Esophagus squamous epithelium (tissue), 5 donors: ENCODE measurements at places on chromosomes 5 and 9. TPM values are rescaled to one million over a fixed set of nuclear protein-coding genes. Genes with fewer than 3 reads are reported as not detected.

DNA sequence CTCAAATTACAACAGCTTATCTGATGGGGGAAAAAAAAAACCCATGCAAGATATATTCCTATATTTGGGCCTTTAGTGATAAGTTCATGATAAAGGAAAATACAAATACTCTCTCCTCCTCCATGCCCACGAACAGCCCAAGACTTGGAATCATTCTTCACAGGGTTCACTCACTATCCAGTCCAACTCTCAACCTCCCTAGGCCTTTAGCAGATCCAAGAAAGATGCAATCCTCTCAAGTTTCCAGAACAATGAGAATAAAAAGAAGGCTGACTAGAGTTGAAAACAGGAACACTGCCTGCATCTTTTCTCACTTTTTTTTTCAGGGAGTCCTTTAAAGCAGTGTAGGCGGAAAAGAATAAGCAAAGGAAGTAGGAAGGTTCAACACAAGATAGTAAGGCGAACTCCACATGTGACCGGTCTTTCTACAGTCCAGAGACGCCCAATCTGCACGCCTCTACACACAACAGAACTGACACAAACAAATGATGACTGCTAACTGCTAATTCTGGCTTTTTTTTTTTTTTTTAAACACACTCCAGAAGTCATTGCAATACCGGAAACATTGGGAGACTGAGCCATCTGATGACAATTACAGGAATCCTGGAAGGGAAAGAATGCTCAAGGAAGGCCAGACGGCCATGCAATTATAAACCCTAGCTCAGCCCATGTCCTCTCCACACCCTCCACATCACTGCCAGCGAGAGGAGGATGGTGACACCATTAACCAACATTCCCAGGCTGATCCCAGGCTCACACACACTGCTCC lies 75.4 kb downstream of the BNC2 start:
- DNase-seq, result no peak

The PTPRD gene
- total RNA-seq, result 9.0 TPM

The FOXD4L5 gene
- total RNA-seq, result 0.30 TPM

GRCh38 chr5:50711280-50711679 lies 44.8 kb downstream of the PARP8 start:
- no peak for DNase-seq

The ANXA1 gene
- total RNA-seq, result 5,313 TPM

DNA sequence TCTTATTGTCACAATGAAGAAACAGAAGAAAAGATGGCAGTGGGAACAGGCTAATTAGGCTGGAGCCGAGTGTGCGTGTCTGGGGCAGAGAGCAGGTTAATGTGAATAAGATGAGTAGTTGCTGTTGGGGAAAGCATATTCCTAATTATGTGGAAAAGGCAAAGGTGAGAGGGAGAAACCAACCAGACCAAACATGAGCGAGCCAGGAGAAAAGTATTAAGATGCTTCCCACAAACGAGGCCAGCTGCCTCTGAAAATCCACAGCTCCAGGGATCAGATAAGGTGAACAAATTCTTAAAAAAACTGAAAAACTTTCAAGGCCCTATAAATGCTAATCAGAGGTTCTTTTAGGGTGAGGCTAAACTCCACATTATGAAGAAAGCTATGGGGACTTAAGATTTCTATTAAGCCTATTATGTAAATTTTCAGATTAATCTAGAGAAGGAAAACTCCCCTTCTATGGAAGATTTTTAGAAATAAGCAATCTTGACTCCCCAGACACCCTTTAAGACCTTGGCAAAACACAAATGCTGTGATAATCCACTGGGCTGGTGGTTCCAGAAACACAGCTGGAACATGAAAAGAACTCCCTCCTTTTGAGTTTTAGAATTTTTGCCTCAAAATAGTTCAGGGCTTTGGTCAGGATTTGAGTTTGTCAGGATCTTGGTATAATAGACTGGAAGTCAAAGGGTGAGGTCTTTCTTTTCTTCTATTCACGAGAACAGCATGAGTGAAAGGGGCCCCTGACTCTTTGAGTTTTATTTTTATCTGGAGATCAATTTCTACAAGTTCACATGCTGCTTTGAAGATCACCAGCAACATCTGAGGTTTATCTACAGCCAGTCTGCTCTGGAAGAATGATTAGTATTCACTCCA lies 238.1 kb downstream of the SPOCK1 start:
- DNase-seq, result no peak

The PCDHGB3 gene
- 2.7 TPM for total RNA-seq

The TTC16 gene
- total RNA-seq, result not detected

DNA sequence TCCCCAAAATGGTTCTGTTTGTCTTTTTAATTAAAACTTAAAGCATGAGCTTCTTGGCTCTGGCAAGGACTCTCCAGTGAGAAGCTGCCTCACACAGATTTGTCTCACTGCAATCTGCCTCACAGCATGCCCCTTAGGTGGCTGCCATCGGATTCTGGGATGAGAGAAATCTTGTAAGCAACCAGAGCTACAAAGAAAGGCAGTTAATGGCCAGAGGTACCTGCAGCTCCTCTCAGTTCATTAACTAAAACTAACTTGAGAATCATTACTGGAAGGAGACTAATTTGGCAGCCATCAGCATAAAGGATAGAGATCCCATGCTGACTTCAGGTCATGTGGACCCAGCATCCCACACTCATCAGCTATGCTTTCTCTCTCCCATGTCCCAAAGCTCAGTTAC lies 220.6 kb upstream of the DMAC1 start:
- DNase-seq, result no peak

GRCh38 chr9:84937581-84937980 lies 268.1 kb downstream of the NTRK2 start:
- no peak for DNase-seq

DNA sequence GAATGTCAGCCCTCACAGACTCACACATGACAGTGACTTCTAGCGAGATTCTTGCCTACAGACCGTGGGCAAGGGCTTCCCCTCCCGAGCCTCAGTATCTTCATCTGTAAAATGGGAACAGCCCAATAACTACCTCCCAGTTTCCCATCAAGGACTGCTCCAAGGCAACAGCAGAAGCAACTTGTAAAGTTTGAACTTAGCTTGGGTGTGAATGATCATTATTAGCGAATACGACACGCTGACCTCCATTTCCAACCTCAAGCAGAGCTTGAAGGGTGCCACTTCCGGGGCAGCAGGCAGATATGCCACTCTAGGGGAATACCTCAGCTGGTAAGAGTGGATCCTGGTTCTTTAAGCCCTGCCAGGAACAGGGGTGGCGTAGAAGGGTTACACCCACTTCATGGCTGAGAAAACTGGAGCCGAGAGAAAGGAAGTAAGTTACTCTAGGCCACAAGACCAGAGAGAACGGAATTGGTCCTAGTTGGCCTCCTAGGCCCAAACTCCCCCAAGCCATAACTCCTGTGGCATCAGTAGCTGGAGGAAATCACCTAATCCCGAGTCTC lies 2.0 kb downstream of the RNF44 start:
- DNase-seq, result no peak

DNA sequence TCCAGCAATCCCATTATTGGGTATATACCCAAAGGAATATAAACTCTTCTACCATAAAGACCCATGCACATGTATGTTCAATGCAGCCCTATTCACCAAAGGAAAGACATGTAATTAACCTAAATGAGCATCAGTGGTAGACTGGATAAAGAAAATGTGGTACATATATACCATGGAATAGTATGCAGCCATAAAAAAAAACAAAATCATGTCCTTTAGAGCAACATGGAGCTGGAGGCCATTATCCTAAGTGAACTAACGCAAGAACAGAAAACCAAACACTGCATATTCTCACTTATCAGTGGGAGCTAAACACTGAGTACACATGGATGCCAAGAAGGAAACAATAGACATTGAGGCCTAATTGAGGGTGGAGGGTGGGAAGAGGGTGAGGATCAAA lies 27.8 kb downstream of the DTWD2 start:
- no peak for DNase-seq

DNA sequence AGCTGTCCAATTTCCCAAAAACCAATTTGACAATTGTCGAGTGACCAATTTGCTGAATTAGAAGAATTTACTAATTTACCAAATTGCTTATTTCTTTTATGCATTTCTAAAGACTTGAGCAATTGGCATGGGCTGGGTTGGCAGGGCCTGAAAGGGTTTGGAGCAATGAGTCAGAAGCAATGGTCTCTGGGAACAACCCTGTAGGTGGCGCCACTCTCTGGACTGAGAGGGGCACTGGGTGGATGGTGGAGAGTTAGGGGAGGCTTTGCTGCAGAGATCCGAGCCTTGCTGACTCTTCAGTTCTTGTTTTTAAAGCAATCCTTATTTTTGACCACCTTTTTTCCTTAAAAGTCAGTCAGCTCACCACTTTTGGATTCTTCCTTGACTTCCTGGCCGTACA lies 71.5 kb upstream of the RPS23 start:
- no peak for DNase-seq

DNA sequence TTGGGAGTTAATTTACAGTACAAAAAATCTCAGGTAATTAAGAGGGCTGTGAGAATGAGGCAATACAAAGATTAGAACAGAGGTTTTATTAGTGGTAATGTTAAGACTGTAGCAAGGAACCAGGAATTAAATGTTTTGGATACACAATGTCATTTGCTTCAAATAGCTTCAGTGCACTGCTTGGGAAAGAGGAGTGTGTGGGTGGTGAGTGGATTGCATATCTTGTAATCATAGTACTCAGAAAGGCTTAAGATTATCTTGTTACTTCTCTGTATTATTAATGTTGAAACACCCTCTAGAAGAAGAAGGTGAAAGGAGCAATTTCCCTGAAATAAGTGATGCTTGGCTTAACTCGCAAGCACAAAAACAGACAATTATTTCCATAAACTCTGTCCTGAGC lies 21.0 kb upstream of the TBCA start:
- no peak for DNase-seq

The FGD3 gene
- total RNA-seq, result 6.5 TPM

GRCh38 chr9:135925496-135926133 lies 18.3 kb upstream of the CAMSAP1 start:
- DNase-seq, result no peak

- no peak for DNase-seq
Measured at GRCh38 chr9:131743501-131743900, 3.6 kb upstream of the RAPGEF1 start.

GRCh38 chr5:38384396-38384795 lies 126.0 kb downstream of the EGFLAM start:
- no peak for DNase-seq

GRCh38 chr9:1606253-1606652 lies 408.9 kb upstream of the SMARCA2 start:
- no peak for DNase-seq

GRCh38 chr5:38783011-38783561 lies 62.7 kb upstream of the OSMR start:
- DNase-seq, result no peak

GRCh38 chr5:16936989-16937438 lies 926 bp upstream of the MYO10 start:
- no peak for DNase-seq

GRCh38 chr5:128644863-128645262 lies 106.8 kb upstream of the FBN2 start:
- DNase-seq, result no peak

- DNase-seq, result no peak
Measured at GRCh38 chr9:1539216-1539615, 475.9 kb upstream of the SMARCA2 start.

- DNase-seq, result no peak
Measured at GRCh38 chr9:92771309-92771708, 6.7 kb upstream of the BICD2 start.
